PC-9 (cell line): ENCODE measurements at places on chromosomes 2 and 18. TPM values are rescaled to one million over a fixed set of nuclear protein-coding genes. Genes with fewer than 3 reads are reported as not detected.

Gene ICA1L
- total RNA-seq = 0.20 TPM in 1 of 2 replicates, not detected in the other

Gene RAB27B
- total RNA-seq = 9.9 and 12.7 TPM in 2 replicates

Gene ESCO1
- total RNA-seq = 10.8 and 11.3 TPM in 2 replicates

Gene GPR155
- total RNA-seq = 0.18 and 0.79 TPM in 2 replicates

Gene SLC11A1
- 0.35 and 0.44 TPM in 2 replicates for total RNA-seq

Gene VWC2L
- not detected in 2 replicates for total RNA-seq

Gene TUBA3E
- total RNA-seq = not detected in 2 replicates

Gene CYP27C1
- 0.94 and 1.6 TPM in 2 replicates for total RNA-seq

Gene SRD5A2
- not detected in 2 replicates for total RNA-seq

Gene ANKRD30BL
- total RNA-seq = not detected in 2 replicates

Gene PIEZO2
- total RNA-seq = not detected in 2 replicates

Gene INPP5D
- 0.55 and 0.74 TPM in 2 replicates for total RNA-seq

Gene DAPL1
- not detected in 2 replicates for total RNA-seq

Gene CNGA3
- not detected in 2 replicates for total RNA-seq

Gene CCL20
- not detected in 2 replicates for total RNA-seq

Gene TNFAIP6
- not detected in 2 replicates for total RNA-seq

Gene CAPN13
- total RNA-seq = 1.1 and 1.5 TPM in 2 replicates

Gene FBLN7
- 0.70 and 1.6 TPM in 2 replicates for total RNA-seq

Gene UPP2
- not detected in 2 replicates for total RNA-seq

Gene AKAIN1
- total RNA-seq = not detected in 2 replicates

Gene HJURP
- 109 TPM in 2 replicates for total RNA-seq

Gene KCNG2
- total RNA-seq = not detected in 2 replicates

Gene PPM1G
- total RNA-seq = 114 and 136 TPM in 2 replicates

Gene TBC1D8
- 25.2 and 25.3 TPM in 2 replicates for total RNA-seq

Gene CXCR2
- not detected in 2 replicates for total RNA-seq

Gene OTOS
- not detected in 2 replicates for total RNA-seq

Gene HAUS1
- total RNA-seq = 25.3 and 33.3 TPM in 2 replicates

Gene SERPINB13
- total RNA-seq = not detected in 2 replicates

Gene FEV
- not detected in 2 replicates for total RNA-seq

Gene IL1RL1
- 0.55 and 1.7 TPM in 2 replicates for total RNA-seq

Gene COLEC12
- not detected in 2 replicates for total RNA-seq

Gene CFC1
- not detected in 2 replicates for total RNA-seq

Gene VAMP8
- 91.9 and 124 TPM in 2 replicates for total RNA-seq
